Activated gamma-delta T cell (primary cell): ENCODE measurements at places on chromosomes 13 and 19.

- DNase-seq = no peak
Measured at GRCh38 chr13:53165261-53165660, 136.6 kb downstream of the OLFM4 start.

- DNase-seq = no peak
Measured at GRCh38 chr19:16628984-16629691, 1.1 kb upstream of the MED26 start.

- DNase-seq = no peak
Measured at GRCh38 chr19:13574933-13575332, 68.7 kb upstream of the CACNA1A start.

DNA sequence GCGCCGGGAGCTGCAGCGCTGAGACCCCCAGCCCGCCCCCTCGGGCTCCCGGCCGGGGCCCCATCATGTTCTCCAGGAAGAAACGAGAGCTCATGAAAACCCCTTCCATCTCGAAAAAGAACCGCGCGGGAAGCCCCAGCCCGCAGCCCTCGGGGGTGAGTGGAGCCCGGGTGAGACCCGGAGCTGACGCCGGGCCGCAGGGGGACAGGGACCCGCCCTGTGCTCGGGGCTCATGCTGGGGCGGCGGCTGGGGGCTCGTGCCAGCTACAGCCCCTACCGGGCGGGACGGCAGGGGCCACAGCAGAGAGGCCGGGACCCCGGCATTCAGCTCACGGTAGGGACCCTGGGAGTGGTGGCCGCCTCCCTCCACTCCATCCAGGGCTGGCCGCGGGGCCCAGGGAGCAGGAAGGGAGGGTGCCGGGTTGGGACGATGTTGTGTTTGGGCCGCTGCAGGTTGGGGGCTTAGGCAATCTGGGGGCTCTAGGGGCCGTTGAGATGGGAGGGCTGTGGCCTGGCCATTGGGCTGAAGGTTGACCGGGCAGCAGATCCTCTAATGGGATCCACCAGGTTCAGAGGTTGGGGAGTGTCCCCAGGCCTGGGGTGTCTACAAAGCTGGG is 482 bp downstream of the ARHGAP45 start:
- DNase-seq = peak; percentile 88

GRCh38 chr19:55703790-55704215 is 28.8 kb downstream of the EPN1 start:
- DNase-seq = no peak

DNA sequence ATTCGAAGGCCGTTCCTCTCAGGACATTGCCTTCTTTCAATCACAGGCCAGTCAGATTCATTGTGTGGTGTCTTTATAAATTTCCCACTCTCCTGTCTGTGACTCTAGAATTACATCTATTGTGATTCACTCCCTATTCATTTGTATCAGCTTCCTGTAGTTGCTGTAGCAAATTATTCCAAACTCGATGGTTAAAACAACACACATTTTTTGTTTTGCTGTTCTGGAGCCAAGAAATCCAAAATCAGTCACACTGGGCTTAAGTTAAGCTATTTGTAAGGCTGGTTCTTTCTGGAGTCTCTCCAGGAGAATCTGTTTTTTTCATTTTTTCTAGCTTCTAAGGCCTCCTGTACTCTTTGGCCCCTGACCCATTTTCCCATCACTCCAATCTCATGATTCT is 1487.0 kb upstream of the SLC10A2 start:
- no peak for DNase-seq

DNA sequence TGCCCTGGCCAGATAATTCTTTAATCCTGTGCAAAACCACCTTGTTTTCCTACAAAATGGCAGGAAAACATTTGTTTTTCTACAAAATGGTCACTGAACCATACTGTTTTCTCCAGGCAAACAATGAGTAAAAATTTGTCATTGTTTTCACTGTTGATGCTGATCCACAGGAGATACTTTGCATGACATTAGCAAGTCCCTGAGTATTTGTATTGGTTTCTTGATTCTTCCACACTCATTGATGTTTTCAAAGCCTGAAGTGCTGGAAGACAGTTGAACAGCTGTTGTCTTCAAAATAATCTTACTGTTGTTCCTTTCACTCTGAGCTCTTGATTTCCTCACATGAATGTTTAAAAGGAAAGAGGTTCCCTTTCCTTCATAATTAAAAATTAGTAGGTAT is 123.1 kb upstream of the HTR2A start:
- no peak for DNase-seq

GRCh38 chr19:19034204-19034624 is 811 bp downstream of the ARMC6 start:
- DNase-seq = no peak

- DNase-seq = no peak
Measured at GRCh38 chr19:734716-735115, 16.2 kb upstream of the MISP start.

- DNase-seq = no peak
Measured at GRCh38 chr19:19296953-19297689, 23.2 kb downstream of the SUGP1 start.

- no peak for DNase-seq
Measured at GRCh38 chr19:10402441-10403038, 802 bp downstream of the CDC37 start.
